ENCODE measurements at places on chromosomes 2 and 18. TPM values are rescaled to one million over a fixed set of nuclear protein-coding genes. Genes with fewer than 3 reads are reported as not detected.

Gene TANK
- total RNA-seq: 87.0 TPM

Gene TXNDC2
- not detected for total RNA-seq

Gene REEP1
- 1.1 TPM for total RNA-seq

Gene CPO
- not detected for total RNA-seq

GRCh38 chr2:212975333-212975732, 176.1 kb downstream of the IKZF2 start:
- DNase-seq: no peak

Gene TMEM17
- total RNA-seq: 1.3 TPM

Data from lower leg skin (tissue), 4 donors.